Stromal cell of bone marrow (primary cell): ENCODE measurements at places on chromosomes 6 and 20.

GRCh38 chr6:82260997-82261732 lies 13.6 kb upstream of the IBTK start:
- no peak for DNase-seq

GRCh38 chr6:90467546-90467945 lies 119.3 kb downstream of the MAP3K7 start:
- no peak for DNase-seq

DNA sequence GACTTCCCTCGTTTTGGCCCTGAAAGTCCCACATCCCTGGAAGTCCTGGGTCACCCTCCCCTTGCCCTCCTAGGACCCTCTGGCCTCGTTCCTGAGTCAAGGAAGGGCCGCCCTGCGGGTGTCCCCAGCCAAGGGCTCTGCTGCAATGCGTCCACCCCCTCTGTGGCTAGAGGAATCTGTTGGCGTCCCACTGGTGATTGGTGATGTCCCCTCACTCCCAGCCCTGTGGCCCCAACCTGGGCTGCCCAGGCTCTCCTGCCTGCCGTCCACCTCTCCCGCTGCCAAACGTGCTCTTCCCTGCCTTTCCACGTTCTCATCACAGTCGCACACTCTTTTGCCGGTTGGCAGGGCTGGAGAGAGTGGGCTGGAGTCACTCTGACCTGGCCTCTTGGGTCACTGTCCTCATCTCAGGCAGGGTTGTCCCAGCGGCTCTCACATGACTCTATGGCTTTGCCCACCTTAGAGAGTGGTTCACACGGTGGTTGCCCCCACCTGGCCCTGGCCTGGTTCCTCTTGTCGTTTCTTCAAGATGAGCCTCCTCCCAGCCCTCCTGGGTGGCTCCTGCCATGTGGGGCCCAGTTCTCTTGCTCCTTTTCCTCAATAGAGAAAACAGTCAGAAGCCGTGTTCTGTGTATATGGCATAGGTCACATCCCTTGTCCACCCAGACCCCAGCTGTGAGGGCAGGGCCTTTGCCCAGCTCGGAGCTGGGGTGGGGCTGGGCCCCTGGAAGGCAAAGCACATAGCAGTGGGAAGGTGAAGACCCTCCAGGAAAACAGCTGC lies 100.9 kb downstream of the TMEM242 start:
- DNase-seq, result no peak

GRCh38 chr6:68975816-68976215 lies 340.7 kb downstream of the ADGRB3 start:
- DNase-seq, result no peak

- DNase-seq, result no peak
Observed at GRCh38 chr20:58752565-58752964, 60.0 kb downstream of the NPEPL1 start.

- no peak for DNase-seq
Observed at GRCh38 chr20:50110141-50111047, 2.6 kb downstream of the UBE2V1 start.

DNA sequence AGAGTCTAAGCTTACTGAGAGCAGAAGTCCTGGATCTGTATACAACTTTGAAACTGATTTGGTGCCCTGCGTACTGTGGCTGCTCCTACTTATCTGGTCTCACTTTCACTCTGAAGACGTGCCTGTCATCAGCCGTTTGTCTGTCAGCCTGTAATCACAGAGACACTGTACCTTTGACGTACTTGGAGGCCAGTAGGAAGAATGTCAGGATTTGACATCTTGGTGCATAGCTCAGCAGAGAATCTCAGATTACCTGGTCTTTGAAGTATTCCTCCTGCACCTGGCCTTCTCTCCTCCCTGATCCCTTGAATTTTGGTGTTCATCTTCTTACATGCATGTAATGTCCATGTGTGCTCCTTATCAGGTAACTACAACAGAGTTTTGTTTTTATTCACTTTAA lies 37.7 kb downstream of the DSE start:
- no peak for DNase-seq

DNA sequence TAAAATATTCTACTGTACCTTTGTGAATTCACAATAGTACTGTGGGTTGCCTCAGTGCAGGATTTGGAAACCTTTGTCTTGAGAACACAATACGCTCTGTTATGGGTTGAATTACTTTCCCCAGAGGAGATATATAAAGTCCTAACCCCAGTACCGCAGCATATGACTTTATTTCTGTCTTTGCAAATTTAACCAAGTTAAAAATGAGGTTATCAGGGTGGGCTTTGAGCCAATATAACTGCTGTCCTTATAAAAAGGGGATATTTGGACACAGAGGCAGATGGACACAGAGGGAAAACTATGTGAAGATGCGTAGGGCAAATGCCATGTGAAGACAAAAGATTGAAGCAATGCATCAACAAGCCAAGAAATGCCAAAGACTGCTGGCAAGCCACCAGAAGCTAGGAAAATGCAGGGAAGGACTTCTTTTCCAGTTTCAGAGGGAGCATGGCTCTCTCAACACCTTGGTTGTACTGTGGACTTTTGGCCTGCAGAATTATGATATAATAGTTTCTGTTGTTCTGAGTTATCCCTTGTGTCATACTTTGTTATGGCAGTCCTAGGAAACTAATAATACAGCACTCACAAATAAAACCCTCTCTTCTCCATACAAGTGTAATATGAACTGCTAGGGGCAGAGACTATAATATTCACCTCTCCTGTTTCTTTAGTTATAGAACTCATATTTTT lies 292.6 kb upstream of the SPTLC3 start:
- no peak for DNase-seq

- peak; percentile 39 for DNase-seq
Observed at GRCh38 chr6:25922301-25922700, 8.2 kb downstream of the SLC17A2 start.

GRCh38 chr20:3728876-3729275 lies 3.6 kb upstream of the HSPA12B start:
- DNase-seq, result no peak

DNA sequence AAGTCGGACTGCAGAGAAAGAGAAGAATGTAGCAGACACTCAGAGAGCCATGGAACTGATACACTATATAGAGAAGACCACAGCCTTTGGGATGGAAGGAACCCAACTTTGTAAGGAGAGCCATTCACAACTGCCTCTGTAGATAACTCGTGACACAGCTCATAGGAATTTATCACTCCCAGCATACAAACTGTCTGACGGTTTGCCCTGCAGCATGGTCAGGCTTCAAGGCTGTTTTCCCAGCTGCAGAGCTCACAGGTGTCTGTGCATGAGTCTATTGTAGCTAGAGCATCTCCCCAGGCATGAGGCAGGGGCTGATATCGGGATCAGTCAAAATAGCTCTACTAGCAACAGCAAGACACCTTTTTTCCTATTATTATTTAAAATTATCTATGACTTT lies 130.5 kb upstream of the DTNBP1 start:
- no peak for DNase-seq

DNA sequence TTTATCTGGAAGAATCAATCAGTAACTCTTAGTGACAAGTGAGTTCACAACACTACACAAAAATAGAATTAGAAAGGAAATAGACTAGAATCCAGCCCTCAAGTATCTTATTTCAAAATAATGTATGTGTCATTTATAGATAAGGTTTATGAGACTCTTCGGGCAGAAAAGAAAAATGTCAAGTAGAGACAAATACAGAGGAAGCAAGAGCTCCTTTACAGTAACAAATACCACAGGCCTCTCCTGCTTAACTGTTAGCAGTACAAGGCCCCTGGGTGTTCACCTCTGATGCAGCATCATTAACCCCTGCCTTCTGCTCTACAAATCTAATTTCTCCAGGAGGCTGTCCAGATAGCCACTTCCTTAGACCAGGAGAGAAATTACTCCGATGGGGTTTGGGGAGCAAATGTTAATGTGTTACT lies 76.7 kb downstream of the UBE3D start:
- DNase-seq, result no peak

- DNase-seq, result no peak
Observed at GRCh38 chr20:60341062-60341461, 382.8 kb downstream of the CDH26 start.

DNA sequence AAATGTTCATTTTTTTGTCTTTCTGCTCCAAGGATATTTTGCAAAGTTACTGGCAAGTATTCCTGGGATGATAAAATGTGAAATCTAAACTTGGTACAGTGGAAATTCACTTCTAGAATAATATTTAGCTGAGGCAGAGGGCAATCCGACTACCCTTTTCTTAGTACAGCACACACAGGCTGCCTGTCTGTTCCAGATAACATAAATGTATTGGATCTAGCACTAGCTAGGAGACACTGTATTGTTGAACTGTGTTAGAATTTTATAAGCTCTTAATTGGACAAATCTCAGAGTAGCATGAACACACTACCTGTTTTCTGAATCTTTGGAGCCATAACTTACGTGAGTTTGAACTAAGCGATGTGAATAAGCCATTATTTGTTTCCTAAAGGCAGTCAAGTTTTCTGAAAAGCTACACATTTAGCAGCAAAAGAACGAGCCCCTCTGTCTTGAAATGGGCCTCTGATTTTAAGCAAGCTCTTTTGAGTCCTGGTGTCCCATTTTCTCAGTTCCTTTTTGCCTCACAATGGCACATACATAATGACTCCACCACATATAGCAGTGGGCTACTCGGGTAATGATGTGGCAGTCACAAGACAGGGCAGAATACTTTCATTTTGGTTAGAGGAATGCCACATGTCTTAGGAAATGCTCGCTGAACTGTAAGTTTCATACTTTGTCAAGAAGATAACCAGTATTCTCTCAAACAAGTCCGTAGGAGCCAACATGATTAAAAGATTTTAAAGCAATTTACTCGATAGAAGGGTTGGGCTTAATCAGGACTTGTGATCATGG lies 116.5 kb upstream of the ESR1 start:
- peak; percentile 66 for DNase-seq

GRCh38 chr20:57234556-57235251 lies 31.7 kb downstream of the BMP7 start:
- no peak for DNase-seq

DNA sequence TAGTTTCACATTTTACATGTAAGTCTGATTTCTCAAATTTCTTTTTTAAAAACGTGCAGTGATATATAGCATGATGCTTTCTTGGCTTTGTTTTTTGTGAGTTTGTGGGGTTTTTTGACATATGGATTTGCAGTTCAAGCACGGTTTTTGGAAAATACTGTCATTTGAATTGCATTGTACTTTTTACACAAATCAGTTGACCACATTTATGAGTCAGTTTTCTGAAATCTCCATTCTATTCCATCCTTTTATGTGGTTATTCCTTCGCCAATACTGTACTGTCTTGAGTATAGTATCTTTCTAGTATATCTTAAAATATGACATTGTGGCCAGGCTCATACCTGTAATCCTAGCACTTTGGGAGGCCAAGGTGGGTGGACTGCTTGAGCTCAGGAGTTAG lies 890.0 kb upstream of the CITED2 start:
- DNase-seq, result no peak

DNA sequence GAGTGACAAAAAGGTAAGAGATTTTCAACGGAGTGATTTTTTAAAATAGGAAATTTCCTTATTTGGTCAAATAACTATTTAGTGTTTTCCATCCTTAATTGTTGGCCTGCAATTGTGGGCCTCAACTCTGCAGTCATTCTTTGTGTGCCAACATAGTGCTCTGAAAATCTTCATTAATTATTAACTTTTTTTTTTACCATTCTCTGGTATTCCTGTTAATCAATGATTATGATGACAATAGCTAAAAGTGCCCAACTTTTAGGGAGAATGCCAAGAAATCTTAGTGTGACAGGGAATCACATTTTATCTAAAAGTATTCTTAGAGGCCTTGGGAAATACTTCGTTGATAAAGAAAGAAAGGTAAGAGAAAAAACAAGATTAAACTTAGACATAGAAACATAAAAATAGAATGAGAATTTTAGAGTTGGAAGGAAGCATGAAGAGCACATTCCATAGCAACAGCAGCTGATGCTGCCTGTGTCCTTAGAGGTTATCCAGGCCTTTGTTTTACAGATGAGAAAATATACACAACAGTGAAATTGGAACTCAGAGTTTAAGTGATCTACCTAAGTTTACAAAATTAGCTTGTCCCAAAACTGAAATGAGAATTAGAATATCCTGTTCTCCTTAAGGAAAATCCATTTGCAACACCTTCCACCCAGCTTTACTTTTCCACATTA lies 1.2 kb downstream of the GPRC6A start:
- no peak for DNase-seq

DNA sequence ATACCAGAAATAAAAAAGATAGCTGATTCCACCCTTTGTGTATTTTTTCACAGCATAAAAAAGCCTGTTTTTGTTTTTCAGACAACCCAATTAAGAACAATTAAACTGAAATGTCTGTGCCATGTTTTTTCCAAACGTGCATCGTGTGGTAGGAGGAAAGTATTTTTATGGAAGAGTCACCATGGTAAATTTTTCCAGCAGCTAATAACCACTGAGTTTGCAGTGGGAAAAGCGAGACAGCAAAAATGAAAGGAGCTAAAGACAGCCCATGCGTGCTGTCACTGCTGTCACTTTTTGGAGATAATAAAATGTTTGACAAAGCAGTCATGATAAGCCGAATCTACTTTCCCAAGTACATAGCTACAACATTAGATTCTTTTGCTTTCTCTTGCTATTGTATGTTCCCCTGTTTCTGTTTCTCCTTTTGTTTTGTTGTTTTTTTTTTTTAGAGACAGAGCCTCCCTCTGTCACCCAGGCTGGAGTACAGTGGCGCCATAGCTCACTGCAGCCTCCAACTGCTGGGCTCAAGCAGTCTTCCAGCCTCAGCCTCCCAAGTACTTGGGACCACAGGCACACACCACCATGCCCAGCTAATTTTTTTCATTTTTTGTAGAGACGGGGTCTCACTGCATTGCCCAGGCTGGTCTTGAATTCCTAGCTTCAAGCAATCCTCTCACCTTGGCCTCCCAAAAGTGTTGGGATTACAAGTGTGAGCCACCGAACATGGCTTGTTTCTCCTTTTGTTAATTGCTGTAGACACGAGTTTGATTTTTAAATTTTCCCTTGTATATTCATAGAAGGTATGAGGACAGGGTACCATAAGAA lies 261.3 kb downstream of the TMEM242 start:
- DNase-seq, result no peak
